ENCODE measurements at places on chromosomes 11 and 22.

DNA sequence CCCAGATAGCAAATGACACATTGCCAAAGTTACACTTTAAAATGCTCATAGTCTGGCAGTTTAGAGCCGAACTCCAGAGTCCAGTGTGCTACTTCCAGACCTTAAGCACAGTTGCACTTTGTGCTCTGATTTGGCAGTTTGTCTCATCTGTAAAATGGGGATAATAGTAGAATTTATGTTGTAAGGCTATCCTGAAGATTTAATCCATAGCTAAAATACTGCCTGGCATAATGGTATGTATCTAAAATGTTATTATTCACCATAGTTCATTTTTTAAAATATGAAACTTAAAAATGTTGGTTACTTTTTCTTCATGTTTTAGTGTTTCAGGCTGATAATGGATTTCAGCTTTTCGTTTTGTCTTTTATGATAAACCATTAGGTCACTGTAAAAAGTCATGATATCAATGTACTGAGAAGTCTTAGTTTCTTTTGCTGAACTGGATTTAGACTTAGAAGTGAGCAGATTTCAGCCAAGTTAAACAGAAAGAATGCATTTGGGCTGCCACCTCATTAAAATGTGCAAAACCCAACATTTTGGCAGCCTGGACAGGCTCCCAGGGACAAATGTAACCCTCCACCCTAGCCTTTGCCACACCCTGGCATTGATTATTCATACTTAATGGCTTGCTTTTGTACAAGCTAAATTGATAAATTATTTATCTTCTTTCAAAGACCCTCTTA lies 933 bp downstream of the OLFML1 start:
- no peak for DNase-seq

GRCh38 chr22:37953062-37953436 lies 352 bp downstream of the C22orf23 start:
- no peak for DNase-seq

GRCh38 chr22:45580726-45581381 lies 78.2 kb downstream of the FBLN1 start:
- DNase-seq, result no peak

DNA sequence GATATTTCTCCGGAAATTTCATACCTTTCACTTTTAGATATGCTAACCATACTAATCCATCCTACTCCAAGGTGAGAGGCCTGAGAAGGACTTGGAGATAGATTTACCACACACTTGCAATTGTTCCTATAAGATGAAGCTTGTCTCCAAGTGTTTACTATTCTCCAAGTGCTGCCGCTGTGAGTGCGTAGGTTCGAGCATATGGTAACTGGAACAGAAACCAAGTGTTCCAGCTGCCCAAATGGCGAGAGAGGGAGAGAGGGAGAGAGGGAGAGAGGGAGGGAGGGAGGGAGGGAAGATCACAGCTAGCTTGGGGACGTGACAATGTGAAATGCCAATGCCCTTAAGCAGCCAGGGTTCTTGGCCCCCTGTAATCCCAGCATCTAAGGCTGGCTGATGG lies 21.5 kb downstream of the ASCC2 start:
- no peak for DNase-seq

DNA sequence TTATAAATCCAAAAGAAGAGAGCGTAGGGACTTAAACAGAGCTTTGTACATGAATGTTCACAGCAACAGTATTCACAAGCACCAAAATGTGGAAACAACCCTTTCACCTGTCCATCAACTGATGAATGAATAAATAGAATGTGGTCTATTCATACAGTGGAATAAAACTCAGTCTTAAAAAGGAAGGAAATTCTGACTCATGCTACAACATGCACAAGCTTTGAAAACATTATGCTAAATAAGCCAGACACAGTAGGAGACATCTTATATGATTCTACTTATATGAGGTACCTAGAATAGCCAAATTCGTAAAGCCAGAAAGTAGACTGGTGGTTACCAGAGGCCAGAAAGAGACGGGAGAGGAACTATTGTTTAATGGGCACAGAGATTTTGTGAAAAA lies 74.3 kb downstream of the SHANK2 start:
- no peak for DNase-seq

Measured in sciatic nerve (tissue), 2 donors.